ENCODE measurements at places on chromosomes 11 and 22.

GRCh38 chr11:64048042-64048854 is 12.5 kb downstream of the FLRT1 start:
- DNase-seq, result peak; percentile 55

DNA sequence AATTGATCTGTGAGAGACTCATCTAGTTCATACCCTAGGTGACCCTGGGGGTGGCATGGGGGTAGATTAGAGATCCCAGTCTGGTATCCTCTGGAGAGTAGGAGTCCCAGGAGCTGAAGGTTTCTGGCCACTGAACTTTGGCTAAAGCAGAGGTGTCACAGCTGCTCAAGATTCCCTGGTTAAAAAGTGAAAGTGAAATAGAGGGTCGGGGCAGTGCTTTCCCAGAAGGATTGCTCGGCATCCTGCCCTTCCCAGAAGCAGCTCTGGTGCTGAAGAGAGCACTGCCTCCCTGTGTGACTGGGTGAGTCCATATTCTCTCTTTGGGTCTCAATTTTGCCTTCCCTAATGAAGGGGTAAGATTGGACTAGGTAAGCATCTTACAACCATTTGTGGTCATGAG is 653 bp downstream of the IL18BP start:
- no peak for DNase-seq

DNA sequence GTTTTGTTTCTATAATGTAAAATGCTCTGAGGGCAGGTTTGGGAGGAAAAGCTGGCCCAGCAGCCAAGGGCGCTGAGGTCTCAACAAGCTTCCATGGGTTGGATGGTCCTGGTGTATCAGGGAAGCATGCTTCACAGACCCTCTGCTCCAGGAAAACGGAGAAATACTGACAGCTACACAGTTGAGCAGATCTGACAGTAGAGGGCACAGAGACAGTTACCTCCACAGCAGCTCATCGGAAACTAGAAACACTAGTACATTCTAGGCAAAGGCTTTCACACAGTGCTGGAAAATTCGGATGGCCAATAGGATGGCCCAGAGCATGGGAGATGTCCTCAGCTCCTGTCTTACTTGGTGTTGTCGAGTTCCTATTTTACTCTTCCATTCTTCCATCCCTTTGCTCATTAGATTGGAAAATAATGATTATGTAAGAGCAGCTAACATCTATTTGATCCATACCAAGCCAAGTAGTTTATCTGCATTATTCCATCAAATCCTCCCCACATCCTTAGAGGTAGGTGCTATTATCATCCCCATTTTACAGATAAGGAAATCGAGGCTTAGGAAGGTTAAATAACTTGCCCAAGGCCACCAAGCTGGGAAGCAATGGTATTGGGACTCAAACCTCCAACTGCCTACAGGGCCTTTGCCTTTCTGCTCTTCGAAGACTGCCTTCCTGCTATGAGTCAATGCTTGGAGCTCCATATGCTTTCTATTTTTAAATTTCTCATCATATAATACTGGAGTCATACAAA is 28.3 kb downstream of the LMO2 start:
- no peak for DNase-seq

DNA sequence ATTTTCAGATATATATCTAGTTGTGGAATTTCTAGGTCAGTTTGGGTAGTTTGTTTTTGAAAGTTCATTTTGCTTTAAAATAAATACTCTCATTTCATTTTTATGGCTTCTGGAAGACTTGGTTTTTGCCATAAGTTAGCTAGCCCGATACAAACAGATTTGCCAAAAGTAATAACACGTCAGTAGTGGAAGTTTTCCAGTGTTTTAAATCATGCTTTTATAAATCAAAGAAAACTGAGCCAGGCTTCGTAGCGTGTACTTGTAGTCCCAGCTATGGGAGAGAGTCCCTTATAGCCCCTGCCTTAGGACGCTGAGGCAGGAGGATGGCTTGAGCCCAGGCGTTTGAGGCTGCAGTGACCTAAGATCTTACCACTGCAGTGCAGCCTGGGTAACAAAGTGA is 21.7 kb upstream of the MICALL1 start:
- no peak for DNase-seq
